Stimulated activated CD4-positive, alpha-beta T cell treated with anti-CD3 and anti-CD28 coated beads, Interleukin-2, amount 100 ng/mL, for 4 hours (primary cell): ENCODE measurements at places on chromosomes 5 and 9.

- DNase-seq, result no peak
These were observed 1941.6 kb upstream of the C9orf72 start for GRCh38 chr9:29514862-29515261.

GRCh38 chr5:40172721-40173120 is 507.0 kb upstream of the PTGER4 start:
- no peak for DNase-seq

GRCh38 chr9:76302947-76303550 is 91.2 kb downstream of the RFK start:
- DNase-seq, result no peak

DNA sequence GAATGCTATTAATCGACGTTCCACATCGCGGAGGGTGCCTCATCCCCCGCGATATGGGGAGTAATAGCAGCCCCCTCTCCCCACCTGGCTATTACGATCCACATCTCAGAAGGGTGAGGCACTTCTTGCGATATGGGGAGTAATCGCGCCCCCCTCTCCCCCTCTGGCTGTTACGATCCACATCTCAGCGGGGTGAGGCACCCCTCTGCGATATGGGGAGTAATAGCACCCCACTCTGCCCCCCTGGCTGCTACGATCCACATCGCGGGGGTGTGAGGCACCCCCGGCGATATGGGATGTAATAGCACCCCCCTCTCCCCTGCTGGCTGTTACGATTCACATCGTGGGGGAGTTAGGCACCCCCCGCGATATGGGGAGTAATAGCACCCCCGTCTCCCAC is 128.5 kb downstream of the TMEM38B start:
- DNase-seq, result no peak

- no peak for DNase-seq
These were observed 87.1 kb upstream of the CPEB4 start for GRCh38 chr5:173801006-173801405.

DNA sequence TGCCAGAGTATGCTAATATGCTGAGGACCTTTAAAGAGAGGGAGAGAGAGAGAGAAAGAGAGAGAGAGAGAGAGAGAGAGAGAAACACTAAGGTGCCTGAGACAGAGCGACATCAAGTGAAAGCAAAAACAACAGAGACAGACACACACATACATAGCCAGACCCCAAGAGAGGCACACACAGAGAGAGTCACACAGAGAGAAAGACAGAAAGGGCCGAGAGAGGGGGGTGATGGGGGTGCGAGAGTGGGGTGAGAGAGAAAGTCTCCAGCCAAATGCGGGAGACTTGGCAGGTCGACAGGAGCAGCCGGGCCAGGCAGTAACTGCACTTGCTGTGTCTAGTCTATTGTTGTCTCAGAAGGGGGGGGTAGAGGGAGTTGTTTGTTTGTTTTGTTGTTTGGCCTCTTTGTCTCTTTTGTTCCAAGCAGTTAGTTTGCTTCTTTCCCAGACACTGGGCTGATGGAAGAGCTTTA is 30.1 kb upstream of the NFIB start:
- DNase-seq, result no peak

DNA sequence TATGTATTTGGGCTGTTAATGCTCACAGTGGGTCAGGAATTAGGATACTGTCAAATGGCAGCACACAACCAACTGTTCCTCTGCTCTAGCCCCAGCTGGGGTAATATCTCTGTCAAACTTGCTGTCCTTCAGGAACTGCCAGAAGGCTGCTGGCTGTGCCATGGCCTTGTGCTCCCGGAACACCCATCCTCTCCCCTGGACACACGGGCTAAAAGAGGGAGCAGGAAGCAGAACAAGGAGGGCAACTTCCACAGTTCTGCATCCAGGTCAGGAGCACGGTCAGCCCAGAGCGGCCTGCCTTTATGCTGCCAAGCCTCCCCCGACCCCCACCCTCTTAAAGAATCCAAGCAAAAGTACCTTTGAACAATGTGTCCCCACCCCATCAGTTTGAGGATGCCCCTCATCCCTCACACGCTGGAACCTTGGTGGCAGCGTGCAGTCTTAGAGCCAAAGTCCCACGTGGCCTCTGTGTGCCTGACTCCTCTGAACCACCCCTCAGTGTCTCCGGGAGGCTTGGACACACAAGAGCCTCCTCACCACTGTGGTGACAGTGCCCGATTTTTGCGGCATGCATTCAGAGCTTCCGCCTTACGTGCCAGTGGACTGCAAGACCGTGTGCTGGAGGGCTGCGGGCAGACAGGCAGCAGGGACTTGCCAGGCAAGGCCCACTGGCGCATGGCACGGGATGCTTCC is 60.8 kb downstream of the PSMB7 start:
- no peak for DNase-seq

DNA sequence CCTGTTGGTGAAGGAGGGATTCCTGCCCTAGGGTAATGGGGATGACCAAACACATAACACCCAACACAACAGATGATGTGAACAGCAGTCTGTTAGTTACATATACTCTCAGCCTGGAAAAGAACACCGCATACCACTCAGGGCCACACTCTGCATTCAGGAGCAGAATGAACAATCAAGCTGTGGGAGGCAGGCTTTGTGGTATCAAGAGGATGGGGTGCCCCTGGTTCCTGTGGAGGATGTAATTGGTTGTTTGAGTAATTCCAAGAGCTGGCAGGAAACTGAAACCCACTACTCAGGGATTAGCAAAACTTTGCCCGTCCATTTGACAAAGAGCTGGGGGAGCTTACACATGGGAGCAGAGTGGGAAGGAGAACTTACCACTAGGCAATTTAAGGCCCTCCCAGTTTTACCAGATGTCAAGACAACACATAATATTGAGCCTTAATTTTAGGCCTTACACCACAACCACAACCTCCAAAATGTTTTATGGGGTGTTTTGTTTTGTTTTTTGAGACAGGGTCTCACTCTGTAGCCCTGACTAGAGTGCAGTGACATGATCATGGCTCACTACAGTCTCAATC is 15.6 kb upstream of the PRKAA1 start:
- DNase-seq, result no peak

DNA sequence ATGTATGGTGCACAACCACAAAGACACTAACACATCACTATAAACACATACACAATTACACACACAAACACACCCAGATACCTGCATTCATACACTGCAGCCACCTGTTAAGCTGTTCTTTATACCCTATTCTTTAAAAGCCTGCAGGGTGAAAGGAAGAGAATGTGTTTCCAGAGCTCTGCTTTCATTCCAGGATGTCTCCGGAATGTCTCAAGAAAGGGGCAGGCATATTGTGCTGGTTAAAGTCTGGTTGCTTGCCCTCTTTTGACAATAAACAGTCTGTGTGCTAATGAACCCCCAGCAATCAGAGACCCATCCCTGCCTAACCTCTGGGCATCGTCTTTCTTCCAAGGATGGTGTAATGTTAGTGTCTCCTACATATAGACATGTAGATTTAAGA is 181.6 kb downstream of the EPB41L4A start:
- DNase-seq, result no peak

DNA sequence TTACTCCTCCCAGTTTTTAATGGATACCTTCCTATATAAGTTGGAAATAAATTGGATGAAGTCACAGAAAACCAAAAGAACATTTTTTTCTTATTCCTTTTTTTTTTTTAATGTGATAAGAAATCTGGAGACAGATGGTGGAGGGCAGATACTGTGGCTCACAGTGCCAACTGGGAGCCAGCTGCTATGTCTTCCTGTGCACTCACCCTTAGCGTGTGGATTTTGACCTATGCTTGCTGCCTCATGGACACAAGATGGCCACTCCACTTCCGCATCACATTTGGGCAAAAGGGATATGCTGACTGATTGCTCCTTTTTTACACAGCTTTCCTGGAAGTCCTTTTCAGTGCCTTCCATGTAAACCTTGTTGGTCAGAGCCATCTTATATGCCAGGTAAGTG is 342.6 kb downstream of the MAN2A1 start:
- no peak for DNase-seq

DNA sequence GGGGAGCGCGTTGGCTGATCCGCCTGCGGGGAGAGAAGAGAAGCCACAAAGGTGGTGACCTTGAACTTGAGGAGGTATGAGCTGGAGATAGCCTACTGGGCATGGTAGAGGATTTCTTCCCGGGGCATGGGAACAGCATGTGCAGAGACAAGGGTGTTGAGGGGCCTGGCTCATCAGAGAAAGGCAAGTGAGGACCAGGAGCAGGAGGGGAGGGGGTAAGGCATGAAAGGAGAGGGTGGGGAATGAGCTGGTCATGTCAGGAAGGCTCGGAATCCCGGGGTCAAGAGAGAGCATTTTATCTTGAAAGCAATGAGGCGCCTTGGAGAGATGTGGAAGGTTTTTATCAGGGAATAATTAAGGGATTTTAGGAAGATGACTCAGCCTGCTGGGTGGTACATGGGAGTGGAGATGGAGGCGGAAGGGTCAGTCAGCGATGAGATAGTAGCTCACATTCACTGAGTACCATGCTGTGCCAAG is 121.1 kb downstream of the LHX2 start:
- DNase-seq, result no peak

DNA sequence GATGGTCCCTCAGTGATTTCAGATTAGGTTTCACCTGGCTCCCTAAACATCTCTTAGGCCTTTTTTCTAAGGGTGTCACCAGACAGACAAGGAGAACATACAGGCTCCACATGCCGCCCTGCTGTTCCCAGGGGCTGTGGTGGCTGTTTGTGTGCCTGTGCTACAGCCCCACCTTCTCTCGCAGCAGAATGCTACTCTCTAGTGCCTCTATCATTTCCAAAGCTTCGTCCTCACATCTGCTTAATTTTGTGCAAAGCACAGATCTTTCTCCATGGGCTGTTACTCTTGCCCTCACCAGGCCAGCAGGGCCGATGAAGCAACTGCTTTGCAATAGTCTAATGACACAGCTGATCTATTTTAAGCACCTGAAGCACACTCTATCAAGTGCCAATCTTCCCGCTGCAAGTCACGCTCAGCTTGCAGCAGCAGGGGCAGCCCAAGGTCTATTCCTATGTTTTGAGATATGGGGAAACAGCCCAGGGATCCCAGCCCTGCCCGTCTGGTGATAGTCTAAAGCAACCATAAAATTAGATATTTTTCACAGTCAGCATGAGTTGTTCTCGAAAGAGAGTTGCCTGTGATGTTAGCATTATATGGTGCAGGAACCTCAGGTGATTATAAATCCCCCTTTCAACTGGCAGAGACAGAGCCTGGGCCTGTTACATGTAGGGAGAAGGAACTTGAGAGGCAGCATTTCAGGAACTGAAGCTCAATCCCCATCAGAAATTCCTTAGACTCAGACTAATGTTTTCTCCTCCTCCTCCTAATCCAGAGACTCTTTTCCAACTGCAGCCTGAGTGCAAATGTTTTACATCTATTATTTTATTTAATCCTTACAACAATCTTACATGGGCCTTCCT is 12.7 kb downstream of the ABLIM3 start:
- DNase-seq, result no peak

DNA sequence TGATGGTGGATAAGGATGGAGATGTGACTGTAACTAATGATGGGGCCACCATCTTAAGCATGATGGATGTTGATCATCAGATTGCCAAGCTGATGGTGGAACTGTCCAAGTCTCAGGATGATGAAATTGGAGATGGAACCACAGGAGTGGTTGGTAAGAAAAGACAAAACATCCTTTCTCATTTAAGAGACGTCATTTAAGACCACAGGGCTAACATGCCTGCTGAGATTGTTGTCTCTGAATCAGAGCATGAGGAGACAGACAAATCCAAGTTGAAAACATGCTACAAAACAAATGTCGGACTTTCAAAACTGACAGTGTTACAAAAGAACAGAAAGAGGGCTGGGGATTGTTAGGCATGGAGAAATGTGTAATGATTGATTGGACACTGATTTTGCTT is 4.6 kb downstream of the CCT5 start:
- no peak for DNase-seq

GRCh38 chr5:173391031-173391430 is 62.8 kb upstream of the STC2 start:
- DNase-seq, result no peak

GRCh38 chr5:75601567-75601966 is 9.7 kb upstream of the ANKDD1B start:
- DNase-seq, result no peak
